ENCODE measurements at places on chromosomes 6 and 20. TPM values are rescaled to one million over a fixed set of nuclear protein-coding genes. Genes with fewer than 3 reads are reported as not detected.

The TFAP2D gene
- not detected for total RNA-seq

GRCh38 chr6:110720066-110720465 lies 95.2 kb downstream of the CDK19 start:
- no peak overlapping the region for H3K4me3 ChIP-seq
- no peak for DNase-seq
- H3K27ac ChIP-seq: no peak overlapping the region

The SKIC2 gene
- 73.4 TPM for total RNA-seq

DNA sequence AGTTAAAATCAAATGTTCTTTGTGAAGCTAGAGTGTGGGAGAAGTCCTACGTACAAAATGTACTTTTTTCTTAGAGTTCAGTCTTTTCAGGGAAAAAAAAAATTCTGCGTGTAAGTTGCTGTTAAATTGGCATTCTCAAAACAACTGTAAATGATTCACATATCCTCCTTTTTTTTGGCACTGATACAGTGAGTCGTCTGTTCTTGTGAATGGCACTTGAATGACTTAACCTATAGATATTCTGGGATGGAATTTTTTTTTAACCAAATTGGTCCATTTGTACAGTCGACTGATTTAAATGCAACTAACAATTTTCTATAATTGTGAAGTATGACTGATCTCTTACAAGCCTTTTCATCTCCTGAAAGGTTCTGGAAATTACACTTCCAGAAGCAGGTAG lies 5.5 kb upstream of the JAG1 start:
- peaks cover 4% of the 10 kb centered on the region for H3K4me1 ChIP-seq
- no peaks in the 10 kb centered on the region for H3K36me3 ChIP-seq
- H3K4me3 ChIP-seq: no peak overlapping the region
- no peak for DNase-seq

The CTSZ gene
- 42.4 TPM for total RNA-seq

- DNase-seq: peak; percentile 27
- H3K27me3 ChIP-seq: no peaks in the 10 kb centered on the region
- peaks cover 16% of the 10 kb centered on the region for H3K36me3 ChIP-seq
- no peak overlapping the region for H3K27ac ChIP-seq
- no peak overlapping the region for H3K4me3 ChIP-seq
These were observed 30.9 kb upstream of the AVP start for GRCh38 chr20:3115190-3116107.

The OR12D3 gene
- total RNA-seq: not detected

The NTSR1 gene
- total RNA-seq: 0.13 TPM

- no peak overlapping the region for H3K4me3 ChIP-seq
- no peak for DNase-seq
- peaks cover 32% of the 10 kb centered on the region for H3K36me3 ChIP-seq
- no peaks in the 10 kb centered on the region for H3K4me1 ChIP-seq
- no peak overlapping the region for H3K27ac ChIP-seq
These were observed 70.8 kb downstream of the CDKAL1 start for GRCh38 chr6:20605061-20605460.

The SERAC1 gene
- 5.7 TPM for total RNA-seq

DNA sequence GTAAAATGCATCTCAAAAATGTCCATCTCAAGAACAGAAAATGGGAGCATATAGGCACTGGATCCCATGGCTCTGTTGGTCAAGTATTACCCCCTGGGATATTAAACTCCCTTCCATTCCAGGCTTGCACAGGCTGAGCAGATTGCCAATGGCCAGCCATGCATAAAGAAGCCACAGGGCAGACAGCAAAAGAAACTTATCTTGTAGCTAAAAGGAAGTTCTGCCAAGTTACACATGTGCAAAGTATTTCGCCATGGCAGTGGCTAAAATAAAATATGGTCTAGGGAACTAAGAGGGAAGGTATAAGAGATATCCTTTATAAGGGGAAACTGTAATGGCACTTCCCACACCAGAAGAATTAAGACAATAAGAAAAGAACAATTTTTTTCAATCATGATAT lies 415.6 kb upstream of the BTBD3 start:
- H3K27ac ChIP-seq: no peak overlapping the region
- no peaks in the 10 kb centered on the region for H3K27me3 ChIP-seq
- no peaks in the 10 kb centered on the region for H3K36me3 ChIP-seq
- H3K4me1 ChIP-seq: no peaks in the 10 kb centered on the region
- H3K4me3 ChIP-seq: no peak overlapping the region
- no peak for DNase-seq

GRCh38 chr6:85464722-85465150 lies 14.9 kb downstream of the NT5E start:
- peak overlapping the region; percentile 71 for H3K27ac ChIP-seq
- no peaks in the 10 kb centered on the region for H3K27me3 ChIP-seq
- DNase-seq: no peak

GRCh38 chr20:9344083-9344920 lies 170.1 kb upstream of the LAMP5 start:
- H3K36me3 ChIP-seq: no peaks in the 10 kb centered on the region
- DNase-seq: no peak
- H3K27me3 ChIP-seq: no peaks in the 10 kb centered on the region
- no peak overlapping the region for H3K4me3 ChIP-seq
- H3K4me1 ChIP-seq: no peaks in the 10 kb centered on the region
- no peak overlapping the region for H3K27ac ChIP-seq

- H3K27ac ChIP-seq: no peak overlapping the region
- H3K36me3 ChIP-seq: no peaks in the 10 kb centered on the region
- H3K27me3 ChIP-seq: no peaks in the 10 kb centered on the region
- no peaks in the 10 kb centered on the region for H3K4me1 ChIP-seq
- no peak overlapping the region for H3K4me3 ChIP-seq
These were observed 114.3 kb downstream of the GJA1 start for GRCh38 chr6:121549736-121550135.

GRCh38 chr6:159761873-159762680 lies at the start of gene ACAT2:
Gene ACAT2, plus strand, starts transcription at chr6:159762045. Its CDS starts 43 bp downstream, at chr6:159762088.
- H3K27ac ChIP-seq: peak within 1 kb of the TSS; percentile 96
- H3K27me3 ChIP-seq: no peaks in the 10 kb centered on the region
- peak within 1 kb of the TSS; percentile 94 for H3K4me3 ChIP-seq
- DNase-seq: peak; percentile 95
- H3K36me3 ChIP-seq: peaks cover 55% of the 10 kb centered on the region

- H3K27me3 ChIP-seq: no peaks in the 10 kb centered on the region
- H3K4me3 ChIP-seq: no peak overlapping the region
These were observed 1373.5 kb downstream of the GRIK2 start for GRCh38 chr6:102766963-102767362.

The RBPJL gene
- total RNA-seq: not detected

The BPIFB2 gene
- not detected for total RNA-seq
